ENCODE measurements at places on chromosomes 6 and 20.
A peak's percentile ranks its signal among the peaks of the same experiment; 100 is the strongest.

- DNase-seq, result no peak
These were observed 704.3 kb downstream of the TFAP2A start for GRCh38 chr6:9710574-9710973.

- DNase-seq, result no peak
These were observed 92.0 kb downstream of the ARHGAP18 start for GRCh38 chr6:129617986-129618385.

DNA sequence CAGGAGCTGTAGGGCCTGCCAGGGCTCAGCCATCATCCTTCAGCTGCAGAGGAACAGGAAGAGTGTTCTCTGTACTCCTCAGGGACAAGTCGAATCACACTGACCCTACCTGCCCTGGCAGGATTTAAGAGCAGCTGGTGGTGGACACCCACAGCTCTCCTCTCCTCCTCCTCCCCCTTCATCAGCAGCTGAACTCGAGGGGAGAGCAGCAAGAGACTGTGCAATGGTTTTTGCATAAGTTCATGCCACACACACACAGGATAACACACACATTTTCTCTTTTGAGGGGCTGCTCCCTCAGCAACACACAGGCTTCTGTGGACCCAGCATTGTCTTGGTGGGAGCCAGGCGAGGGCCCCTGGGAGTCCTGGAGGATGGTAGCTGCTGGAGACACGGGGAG lies at the start of gene CST11:
CST11 (minus strand) TSS at position 101 of the 400 bp plus-strand sequence; CDS start at position 36, 65 bp downstream.
- DNase-seq, result no peak

GRCh38 chr20:33594743-33595142 lies 67.4 kb upstream of the C20orf144 start:
- DNase-seq, result no peak

DNA sequence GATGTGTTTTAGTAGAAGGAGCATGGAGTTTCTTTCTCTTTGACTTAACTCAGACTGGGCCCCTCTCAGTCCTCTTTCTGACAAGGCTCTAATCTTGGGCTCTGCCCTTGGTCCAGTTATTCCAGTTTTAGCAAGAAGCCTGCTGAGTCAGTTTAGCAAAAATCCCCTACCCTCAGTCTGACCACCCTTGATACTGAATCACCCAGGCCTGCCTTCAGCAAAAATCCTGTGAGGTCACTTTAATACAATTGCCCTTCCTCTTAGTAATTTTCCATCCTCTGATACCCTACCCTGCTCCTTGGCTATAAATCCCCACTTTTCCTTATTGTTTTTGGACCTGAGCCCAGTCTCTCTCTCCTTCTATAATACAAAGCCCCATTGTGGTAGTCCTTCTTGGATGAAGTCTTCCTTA lies 326.7 kb upstream of the NOX3 start:
- DNase-seq, result peak; percentile 51

DNA sequence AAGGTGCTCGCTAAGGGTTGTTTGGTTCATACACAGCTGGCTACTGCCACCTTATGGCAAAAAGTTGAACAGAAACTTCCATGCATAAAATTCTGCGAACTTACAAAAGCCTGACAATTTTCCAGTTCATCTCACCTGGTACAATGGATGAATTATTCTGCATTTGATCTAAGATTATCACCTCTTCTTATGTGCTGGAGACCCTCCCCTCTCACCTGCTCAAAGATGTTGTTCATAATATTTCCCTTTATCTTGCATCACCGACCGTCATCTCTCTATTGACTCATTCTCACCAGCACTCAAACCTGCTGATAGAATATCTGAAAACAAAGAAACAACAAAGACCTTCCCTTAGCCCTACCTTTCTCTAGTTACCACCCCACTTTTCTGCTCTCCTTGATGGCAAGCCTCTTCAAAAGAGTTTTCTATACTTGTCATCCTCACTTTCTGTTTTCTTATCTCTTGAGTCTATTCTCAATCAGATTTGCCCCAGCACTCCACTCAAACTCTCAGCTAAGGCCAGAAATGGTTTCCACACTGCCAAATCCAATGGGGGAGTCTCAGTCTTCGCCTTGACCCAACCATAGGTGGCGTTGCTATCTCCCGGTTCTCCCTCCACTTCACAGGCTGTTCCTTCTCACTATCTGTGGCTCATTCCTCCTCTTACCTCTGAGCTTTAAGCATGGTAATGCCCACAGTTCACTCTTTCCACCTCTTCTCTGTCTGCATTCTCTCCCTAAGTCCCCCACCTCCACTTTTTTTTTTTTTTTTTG lies 25.8 kb downstream of the SNRNP48 start:
- DNase-seq, result peak; percentile 54

- no peak for DNase-seq
These were observed 153.3 kb downstream of the IBTK start for GRCh38 chr6:82094166-82094806.

DNA sequence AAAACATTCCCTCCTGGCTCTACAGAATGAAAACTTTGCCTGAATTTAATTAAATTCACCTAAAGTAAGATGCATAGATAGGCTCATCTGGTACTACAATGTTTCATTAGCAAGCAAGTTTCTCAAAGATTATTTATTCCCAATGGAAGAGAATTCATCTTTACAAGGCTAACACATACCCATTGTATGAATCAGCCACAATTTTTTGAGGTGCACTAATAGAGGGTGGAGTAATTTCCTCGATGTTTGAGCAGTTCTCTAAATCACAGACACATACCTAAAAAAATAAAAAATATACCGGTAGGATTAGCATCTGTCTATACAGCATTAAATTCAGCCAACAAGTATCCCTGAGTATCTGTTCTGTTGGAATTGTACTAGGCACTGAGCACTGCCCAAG lies 32.7 kb downstream of the ROS1 start:
- DNase-seq, result no peak

GRCh38 chr6:2196079-2196679 lies 49.2 kb downstream of the GMDS start:
- peak; percentile 41 for DNase-seq

- no peak for DNase-seq
These were observed 171.6 kb downstream of the PLCB1 start for GRCh38 chr20:8303651-8304050.

DNA sequence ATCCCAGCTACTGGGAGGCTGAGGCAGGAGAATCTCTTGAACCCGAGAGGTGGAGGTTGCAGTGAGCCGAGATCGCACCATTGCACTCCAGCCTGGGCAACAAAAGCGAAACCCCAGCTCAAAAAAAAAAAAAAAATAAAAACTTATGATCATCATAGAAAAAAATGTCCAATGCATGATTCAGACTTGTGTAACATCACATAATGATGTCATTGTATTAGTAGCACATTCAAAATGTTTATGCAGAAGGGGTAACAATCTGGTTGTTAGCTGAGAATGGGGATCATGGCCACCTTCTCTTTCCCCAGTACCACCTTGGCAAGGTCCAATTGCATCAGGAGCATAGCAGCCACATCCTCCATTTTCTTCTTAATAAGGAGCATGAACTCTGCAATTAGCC lies 137.6 kb upstream of the MARCKS start:
- no peak for DNase-seq

- DNase-seq, result peak; percentile 49
These were observed 30.1 kb upstream of the SLC16A10 start for GRCh38 chr6:111057074-111057752.

GRCh38 chr6:30556066-30556905 lies at the start of gene GNL1:
TSS of gene GNL1 (minus strand) at chr6:30556489. CDS start at chr6:30556203, 286 bp downstream.
- peak; percentile 95 for DNase-seq

GRCh38 chr6:32622545-32623401 lies 14.4 kb upstream of the HLA-DQA1 start:
- peak; percentile 15 for DNase-seq

DNA sequence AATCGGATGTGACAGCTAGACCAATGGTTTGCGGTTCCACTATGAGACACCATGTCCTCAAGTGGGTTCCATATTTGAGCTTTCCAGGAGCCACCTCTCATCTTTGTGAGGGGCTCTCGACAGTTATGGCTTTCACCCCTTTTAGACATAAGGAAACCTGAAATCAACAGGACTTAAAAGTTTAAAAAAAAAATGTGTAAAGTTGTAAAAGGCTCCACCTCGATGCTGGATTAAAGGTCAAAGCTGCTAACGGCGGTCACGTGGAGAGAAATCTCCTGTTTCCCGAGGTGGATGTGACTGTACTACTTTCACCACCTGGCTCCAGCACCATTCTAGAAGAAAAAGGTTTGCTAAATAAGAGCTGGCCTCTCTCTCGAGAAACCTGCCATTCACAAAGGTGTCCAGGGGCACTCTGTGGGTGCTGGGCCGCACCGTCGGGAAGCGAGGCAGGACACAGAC lies 542 bp downstream of the ATP5F1E start:
- DNase-seq, result peak; percentile 78

- no peak for DNase-seq
These were observed 14.8 kb downstream of the PLAGL2 start for GRCh38 chr20:32192698-32193097.

GRCh38 chr6:145155411-145155810 lies 579.9 kb downstream of the EPM2A start:
- no peak for DNase-seq

GRCh38 chr6:156432543-156432942 lies 344.6 kb upstream of the ARID1B start:
- no peak for DNase-seq

GRCh38 chr20:44080646-44081267 lies 106.2 kb downstream of the JPH2 start:
- peak; percentile 52 for DNase-seq

GRCh38 chr6:13710552-13711323 lies 897 bp downstream of the RANBP9 start:
- peak; percentile 31 for DNase-seq

GRCh38 chr6:133241086-133241900 lies at the start of gene EYA4:
TSS of gene EYA4 (plus strand) at chr6:133241357. CDS start at chr6:133274781, 33,424 bp downstream.
- DNase-seq, result no peak

- no peak for DNase-seq
These were observed 4.2 kb downstream of the PRRT1 start for GRCh38 chr6:32147401-32148132.

DNA sequence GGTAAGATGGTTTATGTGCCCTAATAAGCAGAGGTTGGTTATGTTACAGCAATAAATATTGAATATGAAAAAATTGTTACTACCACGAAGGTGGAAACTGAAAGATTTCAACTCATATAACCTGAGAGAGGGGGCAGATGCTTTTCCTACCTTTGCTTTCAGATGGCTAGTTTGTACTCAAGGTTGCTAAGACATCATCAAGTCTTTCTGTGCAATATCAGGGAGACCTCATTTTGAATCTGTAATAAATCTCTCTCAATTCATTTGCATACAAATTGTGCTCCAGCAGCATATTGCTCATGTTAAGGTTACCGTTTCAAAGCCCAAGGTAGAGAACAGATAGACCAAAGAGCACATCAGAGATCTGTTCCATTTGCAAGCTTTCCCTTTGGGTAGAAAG lies 220.4 kb downstream of the KHDC1L start:
- no peak for DNase-seq

Measured in large intestine (tissue), 12 donors.